ENCODE measurements at places on chromosomes 16 and 17.

DNA sequence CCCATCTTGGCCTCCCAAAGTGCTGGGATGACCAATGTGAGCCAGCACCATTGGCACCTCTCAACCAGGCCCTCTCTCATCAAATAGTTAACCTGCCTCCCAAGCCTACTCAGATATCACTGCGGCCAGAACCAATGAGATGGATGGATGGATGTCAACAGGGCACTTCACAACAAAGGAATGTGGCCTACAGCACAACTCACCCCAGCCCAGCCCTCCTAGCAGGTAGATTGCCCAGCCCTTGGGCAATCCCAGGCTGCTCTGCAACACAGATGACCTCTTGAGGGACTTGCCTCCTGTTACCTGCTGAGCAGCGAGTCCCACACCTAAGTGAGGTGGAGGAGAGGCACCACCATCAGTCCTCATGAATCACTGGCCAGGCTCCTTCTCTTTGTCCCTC is 22.6 kb upstream of the KIFC3 start:
- no peak for DNase-seq

DNA sequence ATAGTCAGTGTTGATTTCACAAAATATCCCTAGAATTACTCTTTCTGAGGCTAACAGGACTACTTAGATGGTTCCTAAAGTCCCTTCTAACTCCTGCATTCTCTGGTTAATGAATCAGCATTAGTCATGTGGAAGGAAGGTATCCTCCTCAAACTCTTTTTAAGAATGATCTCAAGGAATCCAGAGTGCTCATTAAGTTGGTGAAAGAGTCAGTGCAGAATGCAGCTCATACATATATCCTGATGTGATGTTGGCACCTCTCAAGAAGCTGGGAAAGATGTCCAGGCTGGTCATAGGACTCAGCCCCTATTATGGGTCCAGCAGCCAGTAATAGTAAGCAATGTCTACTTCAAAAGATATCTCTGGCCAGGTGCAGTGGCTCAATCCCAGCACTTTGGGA is 65.5 kb downstream of the PIGL start:
- DNase-seq = no peak

GRCh38 chr16:85284141-85284817 is 172.0 kb upstream of the CIBAR2 start:
- DNase-seq = no peak

- DNase-seq = no peak
These were observed 44.5 kb upstream of the MLYCD start for GRCh38 chr16:83854420-83854819.

- no peak for DNase-seq
These were observed 5.4 kb downstream of the ZCCHC14 start for GRCh38 chr16:87487361-87487924.

GRCh38 chr16:81729451-81729850 is 49.6 kb upstream of the PLCG2 start:
- DNase-seq = no peak

- no peak for DNase-seq
These were observed 366 bp downstream of the ANKS3 start for GRCh38 chr16:4733747-4734062.

DNA sequence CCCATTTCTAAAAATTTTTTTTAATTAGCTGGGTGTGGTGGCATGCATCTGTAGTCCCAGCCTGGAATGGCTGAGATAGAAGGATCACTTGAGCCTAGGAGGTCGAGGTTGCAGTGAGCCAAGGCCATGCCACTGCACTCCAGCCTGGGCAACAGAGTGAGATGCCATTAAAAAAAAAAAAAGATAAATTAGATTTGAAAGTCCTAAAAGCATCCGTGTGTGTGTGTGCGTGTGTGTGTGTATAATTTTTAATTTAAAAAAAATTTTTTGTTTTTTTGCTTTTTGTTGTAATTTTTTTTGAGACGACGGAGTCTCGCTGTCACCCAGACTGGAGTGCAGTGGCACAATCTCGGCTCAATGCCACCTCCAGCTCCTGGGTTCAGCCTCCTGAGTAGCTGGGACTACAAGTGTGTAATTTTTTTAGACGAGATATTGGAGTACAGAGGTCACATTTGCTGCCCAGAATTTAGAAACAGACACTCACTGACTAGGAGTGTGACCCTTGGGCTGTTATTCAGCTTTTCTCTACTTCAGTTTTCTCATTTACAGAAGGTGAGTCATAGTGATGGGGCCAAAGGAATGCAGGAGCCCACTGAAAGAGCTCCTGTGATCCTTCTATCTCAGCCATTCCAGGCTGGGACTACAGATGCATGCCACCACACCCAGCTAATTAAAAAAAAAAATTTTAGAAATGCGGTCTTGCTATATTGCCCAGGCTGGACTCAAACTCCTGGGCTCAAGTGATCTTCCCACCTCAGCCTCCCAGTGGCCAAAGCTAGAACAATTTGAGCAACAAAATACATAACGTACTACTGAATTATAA is 25.5 kb upstream of the TBX4 start:
- DNase-seq = no peak

DNA sequence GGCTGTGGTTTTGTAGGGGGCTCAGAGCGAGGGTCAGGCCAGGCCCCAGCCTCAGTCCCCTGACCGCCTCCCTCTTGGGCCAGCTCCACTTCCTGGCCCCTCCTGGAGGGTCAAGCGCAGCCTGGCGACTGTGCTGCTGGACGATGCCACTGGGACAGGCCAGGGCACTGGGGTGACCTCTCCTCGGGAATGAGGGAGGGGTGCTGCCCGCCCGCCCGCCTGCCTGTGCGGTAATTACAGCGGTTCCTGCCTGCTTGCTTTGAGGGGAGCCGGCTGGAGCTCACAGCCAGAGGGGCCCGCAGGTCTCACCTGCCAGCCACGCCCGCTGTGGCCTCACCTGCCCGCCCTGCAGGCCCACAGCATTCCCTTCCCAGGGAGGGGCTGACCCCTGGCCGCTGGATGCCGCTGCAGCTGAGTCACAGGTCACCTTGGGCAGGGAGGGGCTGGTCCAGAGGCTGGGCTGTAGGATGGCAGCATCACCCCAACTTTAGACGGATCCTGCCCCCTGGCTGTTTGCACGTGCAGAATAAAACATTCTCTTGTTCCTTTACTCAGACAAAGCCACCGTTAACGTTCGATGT is 76.7 kb upstream of the CBX4 start:
- no peak for DNase-seq

DNA sequence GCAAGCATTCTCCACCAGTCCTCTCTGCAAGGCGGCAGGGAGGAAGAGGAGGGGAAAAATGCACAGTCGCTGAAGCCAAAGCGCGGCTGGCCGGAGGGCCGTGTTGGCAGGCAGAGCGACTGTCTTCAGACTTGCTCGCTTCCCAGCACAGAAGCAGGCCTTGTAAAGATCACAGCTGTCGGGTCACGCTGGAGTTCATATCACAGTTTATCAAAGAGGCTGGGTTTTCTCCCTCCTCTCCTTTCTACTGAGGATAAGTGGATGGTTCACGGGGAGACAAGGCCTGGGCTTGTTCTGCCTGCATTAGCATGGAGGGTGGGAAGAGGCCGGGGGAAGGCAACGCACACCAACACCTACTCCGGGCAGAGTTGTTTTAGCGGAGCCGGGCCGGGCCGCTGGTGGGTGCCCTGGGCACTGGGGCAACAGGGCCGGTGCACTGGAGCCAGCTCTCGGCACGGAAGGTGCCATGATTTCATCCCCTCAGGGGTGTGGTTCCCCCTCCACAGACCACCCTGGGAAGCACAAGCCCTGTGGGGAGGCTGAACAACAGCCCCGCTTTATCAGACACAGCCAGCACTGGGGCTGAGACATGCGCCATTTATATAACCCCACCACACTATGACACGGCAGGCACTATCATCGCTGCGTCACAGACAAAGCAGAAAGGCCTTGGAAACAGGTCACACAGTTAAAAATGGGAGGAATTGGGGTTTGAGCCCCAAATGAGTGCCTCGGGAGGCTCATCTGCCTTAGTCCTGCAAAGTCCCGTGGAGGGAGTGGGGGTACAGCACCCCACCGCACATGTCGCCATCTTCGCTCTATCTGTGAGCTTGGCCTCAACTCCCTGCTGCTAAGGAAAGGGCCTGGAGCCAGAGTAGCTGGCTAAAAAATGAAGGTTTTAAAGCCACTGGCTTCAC is 40.3 kb upstream of the MTSS2 start:
- no peak for DNase-seq

DNA sequence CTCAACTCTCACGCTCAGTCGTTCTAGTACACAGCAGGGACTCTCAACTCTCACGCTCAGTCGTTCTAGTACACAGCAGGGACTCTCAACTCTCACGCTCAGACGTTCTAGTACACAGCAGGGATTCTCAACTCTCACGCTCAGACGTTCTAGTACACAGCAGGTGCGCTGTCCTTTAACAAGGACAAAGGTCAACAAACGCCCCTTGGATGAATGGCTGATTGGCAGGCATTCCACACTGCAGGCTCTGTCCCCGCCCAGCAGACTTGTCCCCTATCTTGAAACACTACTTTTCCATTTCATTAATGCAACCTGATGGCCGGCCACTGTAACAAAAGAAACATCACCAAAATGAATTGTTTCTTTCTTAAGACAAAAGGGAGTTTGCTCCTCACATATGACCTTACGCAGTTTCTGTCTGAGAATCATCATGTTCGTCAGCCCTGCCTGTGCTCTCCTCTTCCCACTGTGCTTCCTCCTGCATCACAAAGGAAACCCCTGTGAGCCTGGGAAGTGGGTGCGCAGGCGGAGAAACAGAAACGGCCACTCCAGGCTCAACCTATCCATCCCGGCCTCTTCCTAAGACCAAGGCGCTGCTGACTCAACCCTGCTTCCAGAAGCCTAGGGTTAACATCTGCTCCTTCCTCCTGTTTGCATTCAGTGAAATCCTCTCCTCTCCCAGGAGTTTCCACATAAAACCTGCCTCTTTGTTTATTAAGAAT is 59.8 kb downstream of the ANKRD11 start:
- DNase-seq = no peak

DNA sequence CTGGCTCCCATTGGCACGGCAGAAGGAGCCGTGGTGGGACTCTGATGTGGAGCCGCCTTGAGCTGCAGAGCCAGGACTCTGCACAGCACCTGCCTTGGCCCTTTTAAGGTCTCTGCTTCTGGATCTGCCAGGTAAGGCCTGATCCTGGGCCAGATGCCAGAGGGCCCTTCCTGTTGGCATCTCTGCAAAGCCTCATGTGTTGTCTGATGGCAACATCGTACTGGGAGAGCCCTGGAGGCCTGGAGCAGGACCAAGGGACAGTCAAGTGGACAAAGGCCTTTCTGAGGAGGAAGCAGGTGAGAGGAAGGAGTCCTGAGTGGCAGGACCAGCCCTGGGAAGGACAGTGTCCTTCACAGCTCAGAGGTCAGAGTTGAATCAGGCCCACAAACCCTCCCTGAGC is 26.1 kb downstream of the SOCS1 start:
- no peak for DNase-seq

DNA sequence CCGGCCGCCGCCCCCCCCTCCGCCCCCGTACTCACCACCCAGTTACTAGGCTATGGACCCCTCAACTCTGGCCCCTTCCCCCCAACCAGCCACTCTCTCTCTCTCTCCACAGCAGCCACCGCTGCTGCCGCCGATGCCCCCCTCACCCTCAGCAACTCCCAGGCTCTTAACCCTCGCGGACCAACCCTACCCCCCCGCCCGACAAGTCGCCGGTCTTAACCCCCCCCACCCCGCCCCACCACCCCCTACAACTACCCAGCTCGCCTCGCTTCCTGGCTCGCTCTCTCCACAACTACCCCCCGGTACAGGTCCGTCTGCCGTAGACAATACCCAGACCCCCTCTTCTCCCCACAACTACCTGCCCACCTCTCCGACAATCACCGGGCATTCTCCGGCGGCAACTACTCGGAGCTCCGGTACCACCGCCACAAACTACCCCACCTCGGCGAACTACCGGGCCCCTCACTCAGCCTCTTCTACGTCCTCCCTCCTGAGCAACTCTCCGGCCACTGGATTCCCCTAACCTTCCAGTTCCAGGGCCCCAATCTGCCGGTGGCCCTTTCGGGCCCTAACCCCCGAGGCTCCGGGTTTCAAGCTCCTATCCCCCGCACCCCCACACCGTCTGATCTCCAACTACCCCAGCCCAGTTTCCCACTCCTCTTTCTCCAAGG is 702 bp downstream of the PHF23 start:
- no peak for DNase-seq

DNA sequence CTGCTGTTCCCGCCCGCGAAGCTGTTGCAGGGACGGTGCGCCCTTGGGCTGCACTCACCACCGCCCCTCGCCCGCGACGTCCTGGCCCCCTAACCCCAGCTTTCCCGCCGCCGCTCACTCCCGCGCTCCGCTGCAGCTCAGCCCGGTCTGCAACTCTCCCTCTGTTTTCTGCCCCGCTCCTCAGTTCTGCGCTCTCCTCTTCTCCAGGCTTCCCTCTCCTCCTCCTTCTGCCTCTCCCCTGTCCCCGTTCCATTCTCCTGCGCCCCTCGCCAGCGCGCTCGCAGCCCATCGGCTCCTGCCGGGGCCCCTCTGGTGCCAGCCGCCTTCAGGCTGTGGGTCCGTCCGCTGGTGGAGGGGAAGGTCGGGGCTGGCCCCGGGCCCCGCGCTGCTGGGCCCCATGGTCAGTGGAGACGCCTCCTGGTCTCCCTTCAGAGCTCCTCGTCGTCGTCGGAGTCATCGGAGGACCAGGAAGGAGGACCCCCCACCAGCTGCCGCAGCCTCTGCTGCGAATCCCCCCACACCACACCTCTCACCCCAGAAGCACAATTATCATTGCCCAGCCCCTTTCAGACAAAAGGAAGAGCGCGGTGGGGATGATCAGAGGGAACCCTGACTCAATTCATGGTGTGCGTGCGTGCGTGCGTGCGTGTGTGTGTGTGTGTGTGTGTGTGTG is 223.2 kb upstream of the FOXF1 start:
- peak; percentile 26 for DNase-seq

DNA sequence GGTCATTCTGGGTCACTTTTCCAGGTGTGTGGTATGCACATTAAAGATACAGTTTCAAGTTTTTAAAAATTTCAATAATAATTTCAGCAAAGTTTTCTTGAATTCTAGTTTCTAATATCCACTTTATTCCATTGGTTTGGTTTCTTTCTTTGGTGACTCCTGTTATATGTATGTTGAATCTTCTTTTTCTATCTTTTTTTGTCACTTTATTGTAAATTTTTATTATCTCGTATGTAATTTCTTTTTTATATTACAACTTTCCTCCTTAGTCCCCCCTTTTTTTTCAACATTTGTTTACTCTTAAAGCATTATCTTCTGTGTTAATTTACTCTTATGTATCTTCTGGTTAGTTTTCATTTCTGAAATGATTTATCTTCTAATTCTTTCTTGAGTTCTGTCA is 57.5 kb downstream of the NF1 start:
- DNase-seq = no peak
